Activated naive CD4-positive, alpha-beta T cell treated with anti-CD3 and anti-CD28 coated beads, Interleukin-2, amount 50 U/mL, for 72 hours (primary cell): ENCODE measurements at places on chromosomes 3 and 15.

GRCh38 chr15:57150066-57150865, 226.0 kb upstream of the CGNL1 start:
- DNase-seq, result no peak

DNA sequence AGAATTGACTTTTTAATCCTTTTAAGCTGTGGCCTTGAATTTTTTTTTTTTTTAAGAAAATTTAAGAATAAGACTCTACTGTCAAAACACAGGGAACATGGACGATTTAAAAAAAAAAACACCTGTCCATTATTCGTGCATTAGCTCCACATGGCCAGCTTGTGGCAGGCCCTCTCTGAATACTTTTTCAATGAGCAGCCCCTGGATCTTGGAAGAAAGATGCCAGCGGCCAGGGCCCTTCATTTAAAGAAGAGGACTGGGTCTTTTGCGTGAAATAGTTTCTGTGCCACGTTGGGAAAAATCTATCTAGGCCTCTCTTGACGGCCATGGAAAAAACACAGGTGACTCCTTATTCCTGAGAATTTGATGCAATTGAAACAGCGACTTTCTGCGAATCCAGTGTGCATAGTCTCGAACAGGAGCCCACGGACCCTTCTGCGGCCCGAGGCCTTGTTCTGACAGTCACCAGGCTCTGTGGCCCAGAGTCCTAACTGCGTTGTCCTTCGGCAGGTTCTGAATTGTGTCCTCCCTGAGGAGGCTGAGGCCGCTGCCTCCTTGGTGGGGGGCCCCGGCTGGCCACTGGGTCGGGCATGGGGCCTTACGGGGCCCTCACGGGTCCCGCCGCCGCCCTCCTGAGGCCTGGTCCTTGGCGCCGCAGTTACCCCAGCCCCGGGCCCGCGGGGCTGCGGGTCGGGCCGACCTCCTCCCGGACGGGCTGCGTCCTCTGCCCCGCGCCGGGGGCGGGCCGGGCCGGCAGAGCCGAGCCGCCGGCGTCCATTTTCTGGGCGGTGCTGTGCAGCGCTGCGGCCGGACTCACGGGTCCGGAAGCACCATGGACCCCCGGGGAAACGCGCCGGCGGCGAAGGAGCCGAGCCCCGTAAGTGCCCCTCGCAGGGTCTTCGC, 33.5 kb downstream of the ZBTB38 start:
- no peak for DNase-seq

DNA sequence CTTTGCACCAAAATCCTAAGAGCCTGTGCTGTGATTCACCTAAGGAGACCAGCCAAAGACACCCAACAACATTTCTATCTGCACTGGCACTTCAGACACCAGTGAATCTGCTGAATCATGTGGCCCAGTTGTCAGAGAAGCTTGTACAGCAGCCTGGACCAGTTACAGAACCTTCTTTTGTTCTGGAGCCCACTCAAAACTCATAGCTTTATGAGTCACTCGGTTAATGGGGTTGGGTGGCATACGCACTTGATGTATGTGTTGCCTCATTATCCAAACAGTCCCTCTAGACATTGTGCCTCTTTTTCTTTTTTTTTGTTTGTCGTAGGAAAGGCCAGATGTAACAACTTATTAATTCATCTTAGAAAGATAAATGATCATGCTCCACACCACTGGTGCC, 25.6 kb upstream of the GOLGA6L2 start:
- no peak for DNase-seq

- DNase-seq, result peak; percentile 75
Observed at GRCh38 chr3:133573629-133574194, at the start of gene CDV3. TSS of gene CDV3 (plus strand) at chr3:133573686. CDS start at chr3:133574045, 359 bp downstream.

- no peak for DNase-seq
Observed at GRCh38 chr3:110344897-110345767, 726.5 kb upstream of the NECTIN3 start.

GRCh38 chr3:129254536-129255230, 5.3 kb downstream of the COPG1 start:
- no peak for DNase-seq

GRCh38 chr3:155286736-155287135, 6.7 kb downstream of the STRIT1 start:
- DNase-seq, result no peak

- no peak for DNase-seq
Observed at GRCh38 chr3:111368056-111368455, 173.9 kb upstream of the CD96 start.

- no peak for DNase-seq
Observed at GRCh38 chr3:42855219-42855546, 20.5 kb downstream of the CYP8B1 start.

- DNase-seq, result no peak
Observed at GRCh38 chr3:137202941-137203340, 245.2 kb downstream of the IL20RB start.

DNA sequence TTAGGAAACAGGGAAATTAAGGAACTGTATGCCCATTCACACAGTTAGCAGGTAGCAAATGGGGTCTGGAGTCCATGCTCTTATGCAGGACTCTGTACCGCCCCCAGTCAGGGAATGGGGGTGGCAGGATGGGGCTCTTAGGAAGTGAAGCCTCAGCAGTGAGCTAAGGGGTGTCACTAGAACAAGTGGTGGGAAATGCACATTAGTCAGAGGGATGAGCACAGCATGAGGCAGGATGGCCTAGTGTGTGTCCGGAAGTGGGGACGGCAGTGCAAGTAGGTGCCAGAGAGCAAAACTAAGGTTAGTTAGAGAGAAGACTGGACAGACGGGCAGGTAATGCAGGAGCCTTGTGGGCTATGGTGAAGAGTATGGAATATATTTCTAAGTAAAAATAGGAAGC, 60.7 kb downstream of the ST3GAL6 start:
- DNase-seq, result no peak

GRCh38 chr3:42964266-42964665, 14.8 kb upstream of the GASK1A start:
- no peak for DNase-seq

GRCh38 chr15:98440917-98441316, 207.4 kb upstream of the IGF1R start:
- no peak for DNase-seq

GRCh38 chr3:31579828-31580227, 47.1 kb downstream of the STT3B start:
- DNase-seq, result no peak

DNA sequence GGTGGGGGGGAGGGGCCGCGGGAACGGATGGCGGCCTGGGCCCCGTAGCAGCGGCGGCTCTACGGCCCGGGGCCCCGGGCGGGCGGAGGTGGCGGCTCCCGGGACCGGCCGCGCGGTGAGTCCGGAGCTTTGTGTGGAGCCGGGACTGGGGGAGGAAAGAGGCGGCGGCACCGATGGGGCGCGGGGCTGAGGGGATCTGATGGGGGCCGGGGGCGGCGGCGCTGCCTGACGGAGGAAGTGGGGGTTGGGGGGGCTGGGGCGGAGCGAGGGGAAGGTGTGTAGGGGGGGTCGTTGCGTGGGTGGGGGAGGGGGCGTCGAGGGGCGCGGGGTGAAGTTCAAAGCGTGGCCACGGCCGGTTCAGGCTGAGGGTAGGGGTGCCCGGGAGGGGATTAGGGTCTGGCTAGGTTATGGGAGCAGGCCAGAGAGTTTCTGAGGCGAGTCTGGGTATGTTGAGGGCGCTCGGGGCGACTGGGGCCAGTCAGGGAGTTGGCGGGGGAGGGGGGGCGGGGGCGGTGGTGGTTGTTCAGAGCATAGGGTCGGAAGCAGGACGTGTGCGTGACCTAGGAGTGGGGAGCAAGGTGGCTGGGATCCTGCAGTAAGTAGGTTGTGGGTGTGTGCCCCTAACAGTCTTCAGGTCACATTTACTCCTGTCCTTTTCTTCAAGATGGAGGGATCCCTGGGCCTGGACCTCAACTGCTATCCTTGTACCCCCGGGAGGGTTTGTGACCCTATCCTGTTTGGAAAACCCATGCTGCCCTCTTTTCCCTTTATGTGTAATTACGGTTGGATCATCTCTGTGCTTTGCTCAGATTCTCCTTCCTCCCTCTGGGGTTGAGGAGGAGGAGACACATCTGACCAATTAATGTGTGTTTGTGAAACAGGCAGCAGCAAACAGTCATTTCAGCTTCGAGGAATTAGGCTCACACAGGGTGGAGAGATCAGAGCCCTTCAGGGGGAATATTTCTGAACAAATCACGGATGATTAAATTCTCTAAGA, 644 bp downstream of the ZNF609 start:
- DNase-seq, result peak; percentile 53

DNA sequence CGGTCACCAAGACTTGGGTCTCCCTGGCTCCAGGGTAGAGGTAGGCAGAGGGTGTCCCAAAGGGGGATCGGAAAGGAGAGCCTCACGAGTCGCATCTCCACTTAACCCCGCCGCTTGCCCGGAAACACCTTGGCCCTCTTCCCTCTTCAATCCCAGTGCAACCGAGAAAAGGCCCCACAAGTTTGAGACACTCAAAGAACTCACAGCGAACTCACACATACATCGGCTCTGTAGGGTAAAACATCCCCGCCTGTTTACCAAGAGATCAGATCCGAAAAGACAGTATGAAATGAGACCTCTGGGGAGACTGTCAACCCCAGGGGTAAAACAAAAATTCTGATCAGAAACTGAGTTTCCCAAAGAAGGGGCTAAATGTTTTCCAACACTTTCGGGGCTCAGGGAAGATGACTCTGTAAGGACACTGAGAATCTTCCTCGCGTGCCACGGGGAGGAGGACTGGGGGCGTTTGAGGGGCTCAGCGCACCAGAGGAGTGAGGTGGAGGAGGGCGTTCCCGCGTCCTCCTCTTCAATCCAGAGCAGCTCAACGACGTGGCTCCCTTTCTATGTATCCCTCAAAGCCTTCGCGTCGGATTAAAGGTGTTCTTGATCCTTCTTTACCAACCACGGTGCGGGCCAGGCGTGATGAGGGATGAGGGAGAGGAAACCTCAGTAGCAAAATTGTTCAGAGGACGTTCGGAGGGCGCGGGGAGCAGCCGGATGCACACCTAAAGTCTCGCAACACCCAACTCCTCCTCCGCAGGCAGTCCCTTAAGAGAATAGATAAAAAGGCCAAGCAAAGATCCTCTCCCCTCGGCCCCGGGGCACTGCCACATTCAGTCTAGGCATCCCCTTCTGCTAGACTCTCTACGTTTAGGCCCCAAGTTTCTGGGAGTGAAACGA, 3.7 kb downstream of the WNT5A start:
- no peak for DNase-seq

DNA sequence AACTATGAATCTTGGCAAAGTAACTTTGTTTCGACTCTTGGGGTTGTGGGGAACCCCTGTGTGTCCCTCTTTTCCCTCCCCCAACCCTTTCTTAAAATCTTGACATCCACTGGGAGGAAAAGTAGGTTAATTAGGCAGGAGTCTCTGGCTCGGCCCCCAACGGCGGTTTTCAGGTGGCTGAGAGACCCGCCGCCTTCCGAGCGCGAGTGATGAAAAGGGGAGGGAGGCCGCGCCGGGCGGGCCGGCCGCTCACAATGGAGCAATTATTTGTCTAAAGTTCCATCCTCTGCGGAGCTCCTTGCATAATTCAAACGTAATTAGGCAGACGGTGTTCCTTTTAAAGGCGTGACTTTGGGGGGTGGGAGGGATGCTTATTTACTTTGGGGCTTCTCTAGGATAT, 51.7 kb downstream of the ZIC4 start:
- no peak for DNase-seq

DNA sequence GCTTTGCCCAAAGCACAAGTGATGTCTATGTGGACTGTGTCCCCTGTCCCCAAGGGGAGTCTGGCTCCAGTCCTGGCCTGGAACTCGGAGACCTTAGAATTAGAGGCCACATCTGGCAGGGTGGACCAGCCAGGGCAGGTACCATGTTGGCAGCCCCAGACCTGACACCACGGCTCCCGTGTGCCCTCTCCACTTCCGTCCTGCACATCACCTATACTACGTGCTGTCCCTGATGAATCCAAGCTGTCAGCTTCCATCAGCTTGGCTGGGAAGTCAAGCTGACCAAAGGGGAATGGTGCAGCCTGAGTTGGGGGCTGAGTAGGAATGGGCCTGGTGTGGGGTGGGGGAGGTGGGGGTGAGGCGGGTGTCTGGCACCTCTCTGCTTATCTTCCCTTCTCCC, 15.3 kb downstream of the C15orf39 start:
- DNase-seq, result no peak

- no peak for DNase-seq
Observed at GRCh38 chr3:11154953-11155325, 646 bp downstream of the HRH1 start.

DNA sequence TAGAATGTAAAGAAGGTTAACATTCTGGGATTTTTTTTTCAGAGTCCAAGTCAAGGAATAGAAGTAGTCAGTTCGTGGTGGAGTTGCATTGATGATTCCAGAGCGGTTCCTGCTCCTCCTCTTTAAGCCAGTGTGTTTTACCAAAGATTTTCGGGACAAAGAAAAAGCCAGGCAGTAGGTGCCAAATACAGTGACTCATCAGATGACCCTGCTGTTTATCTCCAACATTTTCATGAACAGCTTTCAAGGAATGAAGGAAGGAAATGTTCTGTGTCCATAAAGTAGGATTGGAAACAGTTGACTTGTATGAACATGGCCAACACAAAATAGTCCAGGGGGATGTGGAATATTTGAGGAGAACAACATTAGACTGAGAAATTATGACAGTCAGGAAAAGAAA, 142.4 kb upstream of the TMC3 start:
- no peak for DNase-seq

- no peak for DNase-seq
Observed at GRCh38 chr3:65078748-65079147, 390.9 kb upstream of the ADAMTS9 start.

- DNase-seq, result no peak
Observed at GRCh38 chr3:13480340-13481318, 523 bp downstream of the HDAC11 start.

DNA sequence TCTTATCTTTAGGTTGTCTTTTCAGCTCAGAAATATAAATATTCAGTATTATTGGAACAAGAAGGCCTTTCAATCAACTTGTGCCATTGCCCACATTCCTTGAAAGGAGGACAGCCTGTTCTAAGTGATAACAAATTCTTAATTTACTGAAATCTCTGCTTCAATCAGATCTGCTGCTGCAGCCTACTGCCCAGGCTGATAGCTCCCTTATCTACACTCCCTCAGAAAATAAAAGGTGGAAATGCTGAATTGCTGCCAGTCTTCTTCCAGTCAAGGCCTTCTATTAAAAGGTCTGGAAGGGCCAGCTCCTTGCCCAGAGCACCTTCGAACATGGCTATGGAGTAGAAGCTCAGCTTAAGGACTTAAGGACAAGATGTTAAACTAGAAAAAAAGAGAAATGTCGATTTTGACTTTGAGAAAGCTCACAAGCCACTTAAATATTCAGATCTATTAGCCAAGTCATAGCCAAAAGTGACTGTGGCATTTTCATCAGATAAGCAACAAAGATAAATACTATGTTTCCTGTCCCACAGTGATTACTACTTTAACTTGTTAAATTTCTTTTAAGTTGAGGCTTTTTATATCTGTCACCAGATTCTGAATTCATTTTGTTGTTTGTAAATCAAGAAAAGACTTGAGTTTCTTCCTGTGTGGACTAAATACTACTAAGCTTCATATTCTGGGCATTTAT, 480.5 kb upstream of the CBLB start:
- no peak for DNase-seq

GRCh38 chr3:149898771-149899170, 71.9 kb downstream of the PFN2 start:
- no peak for DNase-seq

- peak; percentile 85 for DNase-seq
Observed at GRCh38 chr3:4983739-4984510, 4.7 kb downstream of the BHLHE40 start.
